Activated CD8-positive, alpha-beta memory T cell treated with anti-CD3 and anti-CD28 coated beads for 1 hour (primary cell): ENCODE measurements at places on chromosomes 7 and 10.

- no peak for DNase-seq
Measured at GRCh38 chr7:148615085-148615730, 24.6 kb downstream of the C7orf33 start.

DNA sequence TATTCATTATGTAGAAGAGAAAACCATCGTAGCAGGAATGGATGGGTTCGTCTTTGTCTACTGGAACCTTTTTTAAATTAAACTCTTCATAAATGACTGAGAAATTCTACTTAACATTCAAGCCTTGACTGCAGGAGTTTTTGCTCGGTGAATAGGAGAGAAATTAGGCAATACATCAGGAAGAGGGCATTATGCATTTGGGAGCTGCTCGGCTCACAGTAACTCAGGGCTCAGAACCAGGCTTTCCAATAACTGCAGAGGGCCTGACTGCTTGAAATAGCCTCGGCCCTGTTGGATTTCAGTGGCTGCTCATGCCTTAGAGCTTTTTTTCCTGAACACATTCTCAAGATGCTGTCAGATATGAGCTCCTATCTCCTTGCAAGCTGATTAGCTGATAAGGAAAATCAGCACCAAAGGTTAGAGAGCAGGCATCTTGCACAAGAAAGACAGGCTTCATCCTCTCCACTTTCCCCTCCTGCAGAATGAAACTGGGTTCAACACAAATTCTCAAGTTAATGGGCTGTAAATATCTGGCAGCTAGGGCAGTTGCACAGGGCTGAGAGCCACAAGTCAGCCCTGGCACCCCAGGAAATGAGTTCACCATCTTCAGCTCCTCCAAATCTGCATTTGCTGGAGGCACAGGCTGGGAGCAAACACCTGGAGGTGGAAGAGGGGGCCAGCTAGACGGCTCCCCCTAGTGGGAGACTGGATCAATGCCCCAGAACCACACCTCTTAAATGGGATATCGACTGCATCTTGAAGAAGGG lies 24.3 kb downstream of the TECTB start:
- peak; percentile 7 for DNase-seq

GRCh38 chr10:60042914-60043313 lies 136.6 kb upstream of the CCDC6 start:
- no peak for DNase-seq

GRCh38 chr7:173209-173918 lies 19.0 kb upstream of the FAM20C start:
- no peak for DNase-seq

- DNase-seq, result no peak
Measured at GRCh38 chr10:27373566-27374160, 130.4 kb upstream of the RAB18 start.

GRCh38 chr10:98252464-98252863 lies 15.5 kb downstream of the LOXL4 start:
- DNase-seq, result no peak

- no peak for DNase-seq
Measured at GRCh38 chr7:7938471-7938870, 30.1 kb upstream of the GLCCI1 start.

DNA sequence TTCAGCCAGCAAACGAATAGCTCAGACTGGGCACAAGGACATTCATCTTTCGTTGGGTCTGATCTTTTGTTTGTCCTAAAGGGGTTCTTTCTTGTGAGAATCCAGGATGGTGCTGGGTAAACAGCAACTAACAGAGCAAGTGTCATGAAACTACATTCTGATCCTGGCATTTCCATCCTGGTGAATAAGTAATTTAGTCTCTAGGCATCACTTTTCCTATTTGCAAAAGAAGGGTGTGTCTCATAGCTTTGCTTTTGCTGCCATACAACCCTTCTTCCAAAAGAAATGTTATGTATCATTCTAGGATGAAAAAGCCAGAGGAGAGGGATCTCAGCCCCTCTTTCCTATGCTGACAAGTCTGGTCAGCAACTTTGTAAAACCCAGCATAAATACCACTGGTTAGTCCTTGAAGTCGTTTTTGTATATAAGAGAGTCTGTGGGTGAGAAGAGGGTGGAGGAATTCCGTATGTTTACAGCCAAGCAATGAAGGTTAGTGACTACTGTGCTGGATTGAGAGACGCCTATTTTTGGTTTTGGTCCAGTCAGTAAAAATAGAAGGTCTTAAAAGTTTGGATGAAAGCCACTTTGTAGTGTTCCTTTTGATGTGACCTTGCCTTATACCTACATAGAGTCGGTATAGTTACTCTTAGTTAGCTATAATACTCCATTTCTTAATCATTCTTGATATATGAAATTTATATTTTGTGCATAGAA lies 88.4 kb upstream of the SLC25A13 start:
- DNase-seq, result no peak

- no peak for DNase-seq
Measured at GRCh38 chr10:105681051-105681450, 1040.0 kb downstream of the SORCS3 start.

- no peak for DNase-seq
Measured at GRCh38 chr10:71125749-71126107, 86.6 kb upstream of the UNC5B start.

GRCh38 chr7:77766801-77767605 lies 31.2 kb downstream of the TMEM60 start:
- no peak for DNase-seq

GRCh38 chr7:111041577-111041976 lies 49.4 kb upstream of the LRRN3 start:
- DNase-seq, result no peak

DNA sequence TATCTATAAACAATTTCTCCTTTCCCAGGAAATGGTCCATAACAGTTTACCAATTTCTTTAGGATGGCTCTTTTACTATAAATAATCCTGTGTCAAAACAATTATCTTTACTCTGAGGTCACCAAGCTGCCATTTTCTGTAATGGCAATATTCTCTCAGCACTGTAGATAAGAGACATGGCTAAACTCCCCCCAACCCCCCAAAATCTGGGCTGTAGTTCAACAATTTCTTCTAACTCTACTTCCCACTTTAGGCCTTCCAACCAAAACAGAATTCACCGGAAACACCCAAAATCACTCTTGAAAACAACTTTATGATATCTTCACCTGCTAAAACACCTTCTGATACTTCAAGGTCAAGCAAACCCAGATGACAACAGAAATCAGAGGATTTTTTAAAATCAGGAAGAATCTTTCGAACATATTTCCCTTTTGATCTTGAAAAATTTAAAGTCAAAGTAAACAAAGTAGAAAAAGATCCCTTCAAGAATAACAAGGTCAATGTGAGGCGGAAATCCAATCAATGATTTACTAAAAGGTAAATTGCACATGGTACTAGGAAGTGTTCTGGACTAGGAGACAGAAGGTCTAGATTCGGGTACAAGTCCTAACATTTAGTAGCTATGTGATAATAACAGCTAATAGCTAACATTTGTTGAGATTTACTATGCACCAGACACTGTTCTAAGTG lies 176.8 kb downstream of the CPEB3 start:
- DNase-seq, result no peak

DNA sequence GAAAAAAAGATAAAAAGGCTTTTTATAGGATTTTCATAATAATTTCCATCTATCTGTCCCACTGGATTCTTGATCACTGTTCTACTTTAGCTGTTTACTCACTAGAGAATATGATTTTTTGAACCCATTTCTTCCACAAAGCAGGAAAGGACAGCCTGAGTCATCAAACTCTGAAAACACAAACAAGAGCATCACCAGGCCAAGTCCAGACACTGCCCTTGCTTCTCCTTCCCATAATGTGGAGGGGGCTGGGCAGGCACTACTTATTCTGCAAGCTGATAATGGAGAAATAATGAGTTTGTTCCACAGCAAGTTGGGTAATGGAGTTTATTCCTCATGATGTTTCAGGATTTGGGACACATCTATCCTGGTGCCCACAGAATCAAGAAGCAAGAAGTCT lies 13.0 kb upstream of the KCNIP2 start:
- no peak for DNase-seq

- no peak for DNase-seq
Measured at GRCh38 chr10:84097787-84098353, 41.4 kb upstream of the GHITM start.

- DNase-seq, result no peak
Measured at GRCh38 chr7:33753881-33754525, 151.3 kb upstream of the BMPER start.

- DNase-seq, result no peak
Measured at GRCh38 chr10:103021150-103021899, 103.2 kb downstream of the CNNM2 start.

DNA sequence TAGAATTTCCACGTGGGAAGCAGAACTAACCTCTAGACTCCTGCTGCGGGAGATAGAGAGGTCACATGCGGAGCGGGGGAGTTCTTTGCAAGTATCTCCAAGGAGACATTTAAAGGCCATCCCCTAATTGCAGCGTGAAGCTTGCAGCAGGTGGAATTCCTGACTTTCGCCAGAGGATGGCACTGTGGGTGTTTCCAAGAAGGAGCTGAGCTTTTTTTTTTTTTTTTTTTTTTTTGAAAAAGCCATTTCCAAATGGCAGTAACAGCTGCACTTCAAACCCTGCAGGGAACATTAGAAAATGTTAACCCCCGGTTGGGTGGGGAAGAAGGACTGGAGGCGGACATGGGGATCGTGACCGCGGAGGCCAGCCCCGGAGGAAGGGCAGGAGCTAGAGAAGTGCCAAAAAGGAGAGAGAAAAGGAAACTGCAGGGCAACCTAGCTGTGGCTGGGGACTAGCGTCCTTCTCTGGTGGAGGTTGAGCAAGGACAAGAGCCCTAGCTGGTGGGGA lies 487.7 kb downstream of the TYW1 start:
- no peak for DNase-seq

DNA sequence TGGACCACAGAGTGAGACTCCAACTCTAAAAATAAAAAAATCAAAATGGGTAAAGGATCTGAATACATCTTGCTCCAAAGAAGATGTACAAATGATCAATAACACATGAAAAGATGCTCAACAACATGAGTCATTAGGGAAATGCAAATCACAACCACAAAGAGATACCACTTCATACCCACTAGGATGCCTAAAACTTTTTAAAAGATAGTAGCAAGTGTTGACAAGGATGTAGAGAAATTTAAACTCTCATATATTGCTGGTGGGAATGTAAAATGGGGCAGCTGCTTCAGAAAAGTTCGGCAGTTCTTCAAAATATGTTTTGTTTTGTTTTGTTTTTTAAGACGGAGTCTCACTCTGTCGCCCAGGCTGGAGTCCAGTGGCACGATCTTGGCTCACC lies 45.7 kb upstream of the GTF2IRD1 start:
- no peak for DNase-seq

DNA sequence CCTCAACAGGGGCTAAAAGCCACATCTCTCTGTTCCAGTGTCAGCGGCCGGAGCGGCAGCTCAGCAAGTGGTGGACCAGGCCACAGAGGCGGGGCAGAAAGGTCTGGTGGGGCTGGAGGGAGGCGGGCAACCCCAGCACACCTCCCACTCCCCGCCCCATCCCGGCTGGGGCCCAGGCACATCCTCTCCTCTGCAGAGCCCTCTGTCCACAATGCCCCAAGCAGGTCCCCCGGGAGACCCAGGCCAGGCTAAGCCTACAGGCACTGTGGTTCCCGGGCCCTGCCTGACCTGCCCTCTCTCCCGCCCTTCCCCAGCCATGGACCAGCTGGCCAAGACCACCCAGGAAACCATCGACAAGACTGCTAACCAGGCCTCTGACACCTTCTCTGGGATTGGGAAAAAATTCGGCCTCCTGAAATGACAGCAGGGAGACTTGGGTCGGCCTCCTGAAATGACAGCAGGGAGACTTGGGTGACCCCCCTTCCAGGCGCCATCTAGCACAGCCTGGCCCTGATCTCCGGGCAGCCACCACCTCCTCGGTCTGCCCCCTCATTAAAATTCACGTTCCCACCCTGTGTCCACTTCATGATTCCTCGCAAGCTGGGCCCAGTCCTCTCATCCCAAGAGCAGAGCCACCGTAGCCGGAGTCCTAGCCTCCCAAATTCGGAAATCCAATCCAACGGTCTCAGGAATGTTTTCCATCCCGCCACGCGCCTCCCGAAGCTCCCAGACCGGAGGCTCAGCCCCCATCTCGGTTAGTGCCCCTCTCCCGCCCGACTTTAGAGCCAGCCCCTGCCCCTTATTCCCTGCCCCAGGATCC lies 2.1 kb downstream of the ADIRF start:
- DNase-seq, result no peak

GRCh38 chr10:102401735-102402511 lies 6.4 kb downstream of the NFKB2 start:
- DNase-seq, result no peak

DNA sequence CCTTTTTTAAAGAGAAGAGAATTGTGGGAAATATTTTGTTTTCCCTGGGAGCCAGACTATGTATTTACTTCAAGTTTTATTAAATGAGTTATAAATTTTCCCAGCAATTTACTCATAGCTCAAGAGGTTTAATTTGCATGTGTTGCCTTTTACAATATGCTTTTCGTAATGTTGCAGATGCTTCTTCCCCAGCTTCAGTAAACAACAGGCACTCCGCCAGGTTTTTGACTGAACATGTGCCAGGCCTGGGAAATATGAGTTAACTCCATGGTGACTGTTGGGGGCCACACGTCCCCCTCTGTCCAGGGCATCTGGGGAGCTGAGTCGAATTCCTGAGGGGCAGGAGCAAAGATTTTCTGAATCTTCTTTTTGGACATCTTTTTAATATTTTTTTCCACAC lies 545.7 kb downstream of the LRMDA start:
- no peak for DNase-seq

DNA sequence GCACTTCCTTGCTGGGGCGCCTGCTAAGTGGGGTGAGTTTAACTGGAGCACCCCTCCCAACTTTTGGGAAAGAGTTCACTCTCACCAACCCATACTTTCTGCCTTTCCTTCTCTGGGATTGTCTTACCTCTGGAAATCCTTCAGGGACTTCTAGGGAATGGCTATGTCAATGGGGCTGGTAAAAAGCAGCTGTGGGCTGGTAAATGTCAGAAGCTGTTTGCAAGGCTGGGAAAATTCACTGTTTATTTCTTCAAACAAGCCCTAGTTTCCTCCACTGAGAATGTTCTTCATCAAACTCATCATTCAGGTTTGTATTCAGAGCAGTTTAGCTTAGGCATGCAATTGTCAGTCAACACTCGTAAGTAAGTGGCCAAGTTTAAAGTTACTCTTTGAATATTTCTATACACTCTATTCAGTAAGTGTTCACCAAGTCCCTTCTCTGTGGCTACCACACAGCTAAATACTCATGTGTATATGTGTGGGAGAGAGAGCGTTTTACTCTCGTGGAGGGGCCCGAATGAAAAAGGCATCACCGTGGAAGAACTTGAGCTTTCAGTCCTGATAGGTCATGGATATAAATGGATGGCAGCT lies 654.8 kb downstream of the LRMDA start:
- no peak for DNase-seq

GRCh38 chr10:113078282-113078907 lies 128.3 kb downstream of the TCF7L2 start:
- DNase-seq, result no peak

GRCh38 chr7:17787257-17787656 lies 153.0 kb downstream of the SNX13 start:
- no peak for DNase-seq

DNA sequence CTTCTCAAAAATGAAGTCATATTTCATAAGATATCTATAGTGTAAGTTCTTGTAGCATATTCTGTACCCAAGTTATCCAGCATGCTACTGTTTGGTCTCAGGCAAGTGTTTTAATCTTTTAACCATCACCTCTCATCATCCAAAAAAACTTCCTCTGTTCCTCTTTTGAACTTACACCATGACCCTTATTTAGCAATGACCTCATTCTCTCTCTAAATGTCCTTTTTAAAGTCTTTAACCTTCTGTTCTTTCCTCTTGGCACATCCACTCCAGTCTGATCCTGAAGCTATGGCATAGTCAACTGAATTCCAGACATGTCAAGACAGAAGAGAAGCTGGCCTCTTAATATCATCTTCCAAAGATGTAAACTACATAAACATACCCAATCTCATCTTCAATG lies 26.2 kb downstream of the PPP3CB start:
- DNase-seq, result no peak

GRCh38 chr7:105776068-105776790 lies 100.2 kb downstream of the ATXN7L1 start:
- DNase-seq, result no peak
